Common myeloid progenitor, CD34-positive (primary cell): ENCODE measurements at places on chromosomes 2 and 18.
A peak's percentile ranks its signal among the peaks of the same experiment; 100 is the strongest.

- no peaks in the 10 kb centered on the region for H3K27me3 ChIP-seq
- peak overlapping the region; percentile 84 for H3K27ac ChIP-seq
- H3K4me3 ChIP-seq, result no peak overlapping the region
- H3K36me3 ChIP-seq, result peaks cover 9% of the 10 kb centered on the region
- peak; percentile 77 for DNase-seq
Observed at GRCh38 chr18:77062518-77063003, 70.0 kb downstream of the MBP start.

- H3K36me3 ChIP-seq, result no peaks in the 10 kb centered on the region
- no peaks in the 10 kb centered on the region for H3K4me1 ChIP-seq
- H3K4me3 ChIP-seq, result no peak overlapping the region
- H3K27me3 ChIP-seq, result peaks cover 2% of the 10 kb centered on the region
Observed at GRCh38 chr2:209946539-209946938, 55.9 kb upstream of the RPE start.

DNA sequence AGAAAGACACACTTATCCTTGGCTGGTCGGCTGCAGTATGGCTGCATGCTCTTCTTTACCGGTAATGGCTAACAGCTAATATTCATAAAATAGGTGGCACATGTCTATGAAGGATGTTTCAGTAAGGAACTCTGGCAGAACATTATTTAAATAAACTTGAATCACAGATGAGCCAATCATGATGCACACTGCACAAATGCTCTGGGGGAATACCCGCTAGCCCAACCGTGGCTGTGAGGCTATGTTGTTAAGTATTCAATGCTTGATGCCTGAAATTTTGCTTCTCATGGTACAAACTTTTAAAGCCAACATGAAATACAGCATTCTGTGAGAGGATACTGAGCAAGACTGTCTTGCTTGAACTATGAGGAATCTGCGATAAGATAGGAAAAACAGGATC lies 505.8 kb downstream of the ZEB2 start:
- no peak overlapping the region for H3K4me3 ChIP-seq
- no peak overlapping the region for H3K27ac ChIP-seq
- H3K36me3 ChIP-seq, result no peaks in the 10 kb centered on the region

DNA sequence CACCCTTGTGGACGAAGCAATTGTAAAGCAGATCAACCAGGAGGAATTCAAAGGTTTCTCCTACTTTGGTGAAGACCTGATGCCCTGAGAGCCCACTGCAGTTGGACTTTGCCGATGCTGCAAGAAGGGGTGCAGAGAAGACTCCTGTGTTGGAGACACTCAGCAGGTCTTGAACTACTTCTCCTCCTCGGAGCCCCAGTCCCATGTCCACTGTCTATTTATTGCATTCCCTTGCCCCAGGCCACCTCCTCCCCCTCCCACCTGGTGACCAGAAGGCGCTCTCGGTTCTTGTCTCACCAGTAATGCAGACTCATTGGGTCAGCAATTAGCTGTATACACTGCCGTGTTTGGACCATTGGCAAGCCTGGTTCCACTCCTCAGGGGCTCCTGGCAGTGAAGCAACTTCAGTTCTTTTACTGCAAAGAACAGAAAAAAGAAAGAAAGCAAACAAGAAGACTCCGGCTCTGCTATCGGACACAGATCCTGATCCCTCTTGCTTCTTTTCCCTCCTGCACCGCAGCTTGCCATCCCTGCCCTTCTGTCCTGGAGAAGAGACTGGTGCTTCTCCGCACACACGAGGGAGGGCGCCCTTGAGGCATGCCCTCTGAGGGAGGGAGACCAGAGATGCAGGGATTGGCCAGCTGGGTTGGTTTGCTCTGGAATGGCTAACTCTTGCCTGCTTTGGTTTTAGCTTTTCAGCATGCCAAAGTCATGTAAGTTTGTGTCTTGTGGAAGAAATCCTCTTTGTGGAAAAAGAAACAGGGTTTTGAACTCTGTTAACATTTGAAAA lies 112.2 kb upstream of the EPAS1 start:
- no peaks in the 10 kb centered on the region for H3K27me3 ChIP-seq
- H3K4me1 ChIP-seq, result peaks cover 7% of the 10 kb centered on the region
- no peak for DNase-seq
- H3K36me3 ChIP-seq, result peaks cover 2% of the 10 kb centered on the region

DNA sequence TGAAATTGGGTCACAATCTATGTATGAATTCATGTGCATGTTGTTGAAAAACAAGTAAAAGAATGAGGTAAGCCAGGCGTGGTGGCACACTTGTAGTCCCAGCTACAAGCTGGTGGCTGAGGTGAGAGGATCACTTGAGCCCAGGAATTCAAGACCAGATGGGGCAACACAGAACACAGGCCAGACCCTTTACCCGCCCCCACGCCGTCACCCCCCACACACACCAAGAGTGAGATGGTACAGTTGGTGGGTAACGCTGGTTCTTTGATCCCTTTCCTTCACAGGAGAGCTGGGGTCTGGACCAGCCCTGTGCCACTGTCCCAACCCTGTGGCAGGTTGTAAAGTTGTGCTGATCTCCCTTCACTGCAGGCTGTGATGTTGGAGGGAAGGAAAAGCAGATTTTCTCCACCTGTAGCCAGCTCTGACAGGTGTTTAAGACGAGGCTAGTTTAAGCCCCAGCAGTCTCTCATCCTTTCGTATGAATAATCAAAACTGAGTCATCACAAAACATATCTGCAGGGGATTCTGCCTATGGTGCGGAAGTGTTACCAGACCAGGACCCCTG lies 13.6 kb downstream of the B3GNT2 start:
- no peaks in the 10 kb centered on the region for H3K27me3 ChIP-seq
- no peaks in the 10 kb centered on the region for H3K4me1 ChIP-seq
- peaks cover 28% of the 10 kb centered on the region for H3K36me3 ChIP-seq
- H3K27ac ChIP-seq, result peak overlapping the region; percentile 43
- no peak overlapping the region for H3K4me3 ChIP-seq

DNA sequence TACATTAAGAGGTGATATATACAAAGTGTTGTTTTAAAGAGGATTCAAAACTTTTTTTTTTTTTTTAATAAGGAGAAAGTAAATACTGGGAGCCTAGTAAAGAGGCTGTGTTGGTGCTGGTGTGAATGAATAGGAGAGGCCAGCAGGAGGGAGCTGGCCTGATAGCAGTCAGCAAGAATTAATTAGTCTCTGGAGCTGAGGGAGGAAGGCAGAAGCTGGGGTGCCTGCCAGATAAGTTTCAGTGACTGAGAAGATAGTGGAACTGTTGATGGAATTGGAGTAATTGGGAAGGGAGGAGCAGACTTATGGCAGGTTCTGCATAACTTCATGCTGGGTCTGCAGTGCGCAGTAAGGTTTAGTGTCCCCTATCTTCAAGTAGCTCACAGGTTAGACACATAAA lies 36.2 kb upstream of the SNORC start:
- H3K27me3 ChIP-seq, result no peaks in the 10 kb centered on the region
- H3K27ac ChIP-seq, result no peak overlapping the region
- no peak for DNase-seq
- H3K4me1 ChIP-seq, result peaks cover 16% of the 10 kb centered on the region
- no peak overlapping the region for H3K4me3 ChIP-seq

DNA sequence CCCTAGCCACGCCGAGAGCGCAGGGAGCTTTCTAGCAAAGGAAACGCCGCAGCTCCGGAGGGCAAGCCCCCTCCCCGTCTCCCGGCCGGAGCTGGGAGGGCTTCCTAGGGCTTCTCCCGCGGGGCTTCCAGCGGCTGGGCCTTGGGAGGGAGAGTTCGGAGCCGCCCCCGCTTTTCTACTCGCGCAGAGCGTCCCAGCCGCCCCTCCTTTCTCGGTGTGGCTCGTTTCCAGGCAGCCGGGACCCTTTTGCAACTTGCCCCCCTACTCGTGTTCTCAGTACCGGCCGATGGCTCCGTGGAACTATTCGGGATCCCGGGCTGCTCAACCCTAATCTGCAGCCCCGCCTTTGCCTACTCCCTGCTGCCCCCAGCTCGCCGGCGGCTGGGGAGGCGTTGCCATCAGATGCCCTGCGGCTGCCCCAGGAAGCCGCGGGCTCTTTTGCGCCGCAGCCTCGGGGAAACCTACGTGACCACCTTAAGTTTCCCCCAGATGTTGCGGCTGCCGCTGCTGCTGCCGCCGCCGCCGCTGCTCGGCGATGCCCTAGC lies 1.5 kb upstream of the NR4A2 start:
- no peaks in the 10 kb centered on the region for H3K36me3 ChIP-seq
- H3K27ac ChIP-seq, result peak overlapping the region; percentile 7
- peak; percentile 59 for DNase-seq
- peaks cover 22% of the 10 kb centered on the region for H3K27me3 ChIP-seq

DNA sequence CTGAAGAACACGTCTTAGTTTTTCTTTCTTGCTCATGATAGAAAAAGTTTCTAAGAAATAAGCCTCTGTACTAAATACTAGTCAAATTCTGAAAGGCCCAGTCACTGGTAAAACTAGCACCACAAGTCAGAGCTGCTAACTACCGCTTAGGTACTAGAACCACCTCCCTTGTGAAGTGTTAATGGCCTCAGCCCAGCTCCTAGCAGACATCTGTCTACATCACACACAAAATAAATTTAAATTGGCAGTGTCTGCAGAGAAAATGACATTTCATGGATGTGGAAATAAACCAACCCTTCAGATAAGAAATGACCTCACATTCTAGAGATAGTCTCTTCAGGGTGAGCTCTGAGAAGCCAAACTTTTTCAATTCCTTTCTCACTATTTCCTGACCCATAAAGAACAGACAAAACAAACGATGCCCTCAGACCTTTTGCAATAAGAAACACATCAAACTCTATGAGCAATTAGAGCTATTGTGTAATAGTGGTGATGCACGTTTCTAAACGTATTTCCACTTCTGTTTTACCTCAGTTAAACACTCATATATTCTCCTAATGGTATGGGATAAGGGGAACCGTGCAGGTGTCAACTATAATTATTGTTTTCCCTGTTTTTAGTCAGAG lies 70.3 kb upstream of the DSG1 start:
- H3K4me3 ChIP-seq, result no peak overlapping the region
- DNase-seq, result no peak
- H3K27ac ChIP-seq, result no peak overlapping the region
- peaks cover 4% of the 10 kb centered on the region for H3K27me3 ChIP-seq

DNA sequence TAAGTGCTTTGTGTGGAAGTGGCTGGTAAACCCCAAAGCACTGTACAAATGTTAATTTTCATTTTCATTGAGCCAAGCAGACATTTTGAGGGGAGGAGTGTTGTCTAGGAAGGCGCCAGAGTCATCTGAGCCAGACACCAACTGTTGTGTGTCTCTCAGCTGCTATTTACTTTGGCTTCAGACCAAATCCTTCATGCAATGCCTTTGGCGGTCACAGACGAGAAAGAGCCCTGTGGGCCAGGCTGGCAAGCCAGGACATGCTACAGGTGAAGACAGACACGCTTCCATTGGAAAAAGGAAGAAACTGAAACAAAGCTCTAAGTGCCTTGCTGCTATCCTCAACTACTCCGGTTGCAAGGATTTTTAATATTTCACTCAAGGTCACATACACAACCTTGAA lies 115.4 kb upstream of the CDC42EP3 start:
- no peak overlapping the region for H3K27ac ChIP-seq
- DNase-seq, result no peak
- no peaks in the 10 kb centered on the region for H3K27me3 ChIP-seq
- H3K4me1 ChIP-seq, result peaks cover 4% of the 10 kb centered on the region

DNA sequence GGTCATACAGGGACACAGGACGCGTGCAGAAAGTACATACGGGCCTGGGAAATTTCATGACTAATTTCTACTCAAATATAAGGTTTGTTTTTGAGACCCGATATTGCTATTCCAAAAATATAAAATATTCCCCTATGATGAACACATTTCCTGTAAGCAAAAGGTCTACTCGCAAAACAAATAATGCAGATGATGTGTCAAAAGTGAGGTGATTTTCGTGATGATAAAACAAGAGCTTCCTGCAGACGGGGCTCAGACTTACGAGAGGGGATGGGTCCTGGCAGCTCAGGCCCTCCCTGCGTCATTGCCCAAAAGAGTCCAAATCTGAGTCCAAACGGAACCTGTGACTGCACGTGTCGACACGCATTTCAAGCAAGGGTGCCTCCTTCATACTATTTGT lies 62.7 kb downstream of the MBP start:
- no peak for DNase-seq
- H3K27me3 ChIP-seq, result no peaks in the 10 kb centered on the region
- peaks cover 69% of the 10 kb centered on the region for H3K4me1 ChIP-seq
- H3K36me3 ChIP-seq, result peaks cover 7% of the 10 kb centered on the region
- no peak overlapping the region for H3K4me3 ChIP-seq

DNA sequence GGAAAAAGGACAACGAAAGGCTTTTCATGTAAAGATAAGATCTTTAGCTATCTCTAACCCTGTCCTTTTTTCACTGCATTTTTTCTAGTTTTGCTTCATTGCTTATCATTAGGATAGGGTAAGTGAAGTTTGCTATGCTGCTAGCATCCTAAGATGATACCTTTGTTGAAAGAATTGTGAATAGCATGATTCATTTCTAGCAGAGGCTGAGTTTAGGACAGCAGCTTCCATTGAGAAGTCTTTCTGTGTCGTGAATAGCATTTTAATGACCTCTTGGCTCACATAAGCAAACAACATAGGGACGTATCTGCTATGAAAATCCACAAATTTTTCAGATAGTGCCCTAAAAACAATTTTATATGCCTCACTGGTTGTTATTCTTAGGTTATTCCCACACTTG lies 36.4 kb upstream of the GAREM2 start:
- H3K27ac ChIP-seq, result no peak overlapping the region
- H3K4me1 ChIP-seq, result no peaks in the 10 kb centered on the region
- no peak overlapping the region for H3K4me3 ChIP-seq
- DNase-seq, result no peak

DNA sequence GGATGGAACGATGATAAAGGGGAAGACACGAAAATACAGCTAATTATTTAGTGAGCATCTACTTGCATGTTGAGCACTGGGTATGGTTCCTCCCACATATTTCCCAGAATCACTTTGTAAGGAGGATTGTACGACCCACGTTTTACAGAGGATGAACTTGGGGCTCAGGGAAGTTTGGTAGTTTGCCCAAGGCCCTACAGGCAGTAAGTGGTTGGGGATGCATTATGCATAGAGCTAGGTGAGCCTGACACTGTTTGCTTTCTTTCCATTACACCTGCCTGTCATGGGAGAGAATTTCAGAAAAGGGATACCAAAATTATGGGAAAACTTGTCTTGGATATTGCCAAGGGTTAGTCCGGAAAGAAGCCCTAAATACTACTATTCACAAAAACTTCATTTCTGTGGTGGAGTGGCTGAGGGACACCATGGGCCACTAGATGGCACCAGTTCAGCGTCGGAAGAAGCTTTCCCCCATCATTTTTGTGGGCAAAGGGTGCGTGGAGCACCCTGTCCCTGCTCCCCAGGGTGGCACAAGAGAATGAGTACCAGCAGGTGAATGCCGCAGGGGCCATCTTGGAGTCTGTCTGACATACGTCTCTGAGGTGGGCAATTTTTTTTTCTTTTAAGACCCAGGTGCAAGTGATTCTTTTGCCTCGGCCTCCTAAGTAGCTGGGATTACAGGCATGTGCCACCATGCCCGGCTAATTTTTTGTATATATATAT lies 23.5 kb upstream of the C18orf32 start:
- DNase-seq, result peak; percentile 61
- no peak overlapping the region for H3K4me3 ChIP-seq
- H3K27ac ChIP-seq, result no peak overlapping the region
- no peaks in the 10 kb centered on the region for H3K4me1 ChIP-seq
- H3K27me3 ChIP-seq, result peaks cover 4% of the 10 kb centered on the region
